ENCODE measurements at places on chromosomes 5 and 9.
A peak's percentile ranks its signal among the peaks of the same experiment; 100 is the strongest.

- no peak for DNase-seq
Measured at GRCh38 chr5:60836131-60836530, 7.9 kb downstream of the ELOVL7 start.

DNA sequence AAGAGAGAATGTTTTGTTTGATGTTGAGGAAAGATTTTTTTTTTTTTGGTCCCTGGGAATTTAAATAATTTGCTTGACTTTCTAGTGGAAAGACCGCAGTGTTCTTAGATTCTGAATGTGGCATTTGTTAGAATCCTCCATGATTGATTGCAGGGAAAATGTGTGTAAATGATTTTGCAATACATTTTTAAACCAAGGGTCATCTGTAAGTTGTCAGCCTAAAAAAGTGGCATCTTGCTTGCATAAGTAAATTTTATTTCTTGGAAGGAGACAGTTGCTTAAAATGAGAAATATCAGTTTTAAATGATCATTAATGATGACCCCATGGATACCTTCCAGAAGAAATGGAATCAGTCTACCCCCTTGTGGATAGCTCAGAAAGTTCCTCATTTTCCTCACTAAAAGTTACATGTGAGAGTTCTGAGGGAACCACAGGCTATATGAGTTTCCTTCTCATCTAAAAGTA, 105.1 kb upstream of the SLC25A48 start:
- no peak for DNase-seq

DNA sequence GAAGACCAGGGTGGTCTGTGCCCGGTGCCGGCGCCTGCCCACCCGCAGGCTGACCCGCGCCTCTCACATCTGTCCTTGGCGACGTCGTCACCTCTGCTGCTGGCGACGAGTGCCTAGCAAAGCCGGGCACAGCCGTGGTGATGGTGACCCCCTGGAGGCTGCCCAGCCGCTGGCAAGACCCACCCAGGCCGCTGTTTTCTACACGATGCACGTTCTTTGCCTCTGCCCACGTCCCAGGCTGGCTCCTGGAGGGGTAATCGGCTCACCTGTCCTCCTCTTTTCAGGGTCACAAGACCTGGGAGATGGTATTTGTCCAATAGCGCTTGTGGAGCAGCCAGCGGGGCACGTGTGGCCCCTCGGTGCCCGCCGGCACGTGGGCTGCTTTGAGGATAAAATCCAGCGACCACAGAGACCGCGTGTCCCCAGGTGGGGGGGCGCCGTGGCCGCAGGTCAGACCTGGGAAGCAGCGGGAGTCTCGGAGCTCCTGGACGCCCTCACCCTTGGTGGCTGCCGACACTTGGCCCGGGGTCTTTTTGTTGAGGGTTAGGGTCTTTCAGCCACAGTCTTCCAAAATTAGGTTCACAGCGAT, 29.5 kb downstream of the SLC9A3 start:
- DNase-seq = no peak

DNA sequence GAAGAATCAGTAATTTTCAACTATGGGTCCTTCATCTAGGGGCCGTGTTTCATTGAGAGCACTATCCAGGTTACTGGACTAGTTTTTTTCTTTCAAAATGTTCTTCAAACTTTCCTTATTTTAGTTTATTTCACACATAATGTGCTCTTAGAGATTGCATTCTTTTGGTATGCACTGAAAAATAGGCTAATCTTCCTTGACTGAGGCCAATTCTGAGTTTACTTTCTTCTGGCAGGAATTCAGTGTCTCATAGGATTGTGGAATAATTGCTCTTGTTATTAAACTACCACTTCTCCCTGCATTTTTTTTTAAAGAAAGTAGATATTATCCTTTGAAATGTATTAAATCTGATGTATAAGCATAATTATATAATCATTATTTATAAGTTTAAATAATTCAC, 624.5 kb downstream of the RAB3C start:
- no peak for DNase-seq

- peak; percentile 80 for DNase-seq
Measured at GRCh38 chr5:115296124-115297022, at the start of gene CCDC112. TSS of gene CCDC112 (minus strand) at chr5:115296654. CDS start at chr5:115296543, 111 bp downstream.

GRCh38 chr9:133944746-133945135, 47.4 kb downstream of the VAV2 start:
- DNase-seq = peak; percentile 36

GRCh38 chr5:108543486-108543885, 161.6 kb upstream of the FBXL17 start:
- DNase-seq = no peak

GRCh38 chr5:177496727-177497291, 595 bp downstream of the PDLIM7 start:
- DNase-seq = peak; percentile 95

GRCh38 chr9:121989010-121989409, 104.1 kb downstream of the TTLL11 start:
- DNase-seq = no peak

DNA sequence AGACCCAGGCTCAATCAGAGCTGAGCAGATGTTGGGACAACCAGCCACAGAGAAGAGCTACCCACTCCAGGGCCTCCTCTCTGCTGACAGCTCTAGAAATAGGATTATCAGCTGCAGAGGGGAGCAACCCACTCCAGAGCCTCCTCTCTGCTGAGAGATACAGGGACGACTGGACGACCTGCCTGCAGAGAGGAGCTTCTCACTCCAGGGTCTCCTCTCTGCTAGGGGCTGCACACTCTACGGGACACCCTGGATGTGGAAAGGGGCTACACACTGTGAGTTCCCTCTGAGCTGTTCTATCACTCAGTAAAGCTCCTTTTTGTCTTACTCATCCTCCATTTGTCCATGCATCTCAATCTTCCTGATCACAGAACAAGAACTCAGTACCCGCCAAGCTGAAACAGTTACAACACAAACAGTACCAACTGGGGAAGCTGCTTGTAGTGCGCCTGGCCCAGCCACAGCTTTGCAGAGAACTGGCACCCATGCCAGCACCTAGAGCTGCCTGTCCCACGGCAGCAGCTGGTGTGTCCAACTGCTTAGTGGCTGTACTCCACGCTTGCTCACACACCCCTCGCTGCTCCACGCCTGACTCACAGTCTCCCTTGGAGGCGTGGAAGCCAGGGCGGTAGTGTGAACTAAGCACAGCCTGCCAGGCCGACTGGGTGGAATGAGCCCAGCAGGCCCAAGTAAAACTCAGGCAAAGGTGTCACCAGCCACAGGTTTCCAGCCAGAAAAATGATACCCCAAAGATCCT, 56.8 kb downstream of the PRELID2 start:
- peak; percentile 5 for DNase-seq

- no peak for DNase-seq
Measured at GRCh38 chr5:154784856-154785255, 29.7 kb downstream of the LARP1 start.

DNA sequence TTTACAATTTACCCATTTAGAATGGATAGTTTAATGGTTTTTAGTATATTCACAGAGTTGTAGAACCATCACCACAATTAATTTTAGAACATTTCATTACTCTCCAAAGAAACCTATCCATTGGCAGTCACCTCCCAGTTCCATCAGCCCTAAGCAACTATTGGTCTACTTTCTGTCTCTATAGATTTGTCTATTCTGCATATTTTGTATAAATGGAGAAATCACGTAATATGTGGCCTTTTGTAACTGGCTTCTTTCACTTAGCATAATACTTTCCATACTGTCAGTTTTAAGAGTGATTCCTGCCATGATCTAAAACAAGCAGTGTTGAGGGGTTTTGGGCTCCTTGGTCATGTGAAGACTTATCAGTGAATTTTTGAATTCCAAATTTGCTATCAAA, 12.7 kb downstream of the OCLN start:
- no peak for DNase-seq

DNA sequence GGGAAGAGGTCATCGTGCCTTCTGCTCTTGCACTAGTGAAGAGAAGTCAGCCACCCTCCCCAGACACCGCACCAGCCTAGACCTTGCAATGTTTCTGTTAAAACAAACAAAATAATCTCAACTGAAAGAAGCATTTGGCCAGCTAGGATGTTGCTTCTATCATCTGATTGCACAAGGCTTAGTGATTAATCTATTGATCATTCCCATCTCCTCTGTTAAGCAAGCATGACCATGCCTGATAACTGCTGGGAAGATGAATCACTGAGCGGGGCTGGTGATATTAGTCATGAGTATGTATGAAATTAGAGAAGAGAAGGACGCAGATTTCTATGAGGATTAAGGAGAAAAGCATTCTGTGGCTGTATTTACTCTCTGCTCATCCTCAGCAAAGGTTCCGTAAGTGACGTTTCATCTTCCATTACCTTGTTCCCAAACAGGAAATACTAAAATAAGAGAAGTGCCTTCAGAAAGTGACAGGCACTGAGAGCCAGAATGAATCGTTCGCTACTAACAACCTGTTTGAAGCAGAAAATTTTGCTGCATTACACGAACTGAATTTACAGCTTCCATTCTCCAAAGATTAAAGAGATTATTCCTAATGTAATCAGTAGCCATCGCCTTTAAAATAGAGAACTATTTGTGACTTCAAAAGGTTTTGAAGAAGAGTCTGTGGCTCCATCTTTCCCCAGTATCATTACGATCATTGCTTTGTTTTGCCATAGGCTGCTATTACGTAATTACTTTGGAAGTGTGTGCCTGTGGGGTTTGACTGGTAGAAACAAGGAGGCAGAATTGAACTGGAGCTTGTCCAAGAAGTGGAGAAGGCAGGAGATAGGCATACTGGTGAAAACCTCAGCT, 219.1 kb downstream of the MED10 start:
- peak; percentile 96 for DNase-seq

DNA sequence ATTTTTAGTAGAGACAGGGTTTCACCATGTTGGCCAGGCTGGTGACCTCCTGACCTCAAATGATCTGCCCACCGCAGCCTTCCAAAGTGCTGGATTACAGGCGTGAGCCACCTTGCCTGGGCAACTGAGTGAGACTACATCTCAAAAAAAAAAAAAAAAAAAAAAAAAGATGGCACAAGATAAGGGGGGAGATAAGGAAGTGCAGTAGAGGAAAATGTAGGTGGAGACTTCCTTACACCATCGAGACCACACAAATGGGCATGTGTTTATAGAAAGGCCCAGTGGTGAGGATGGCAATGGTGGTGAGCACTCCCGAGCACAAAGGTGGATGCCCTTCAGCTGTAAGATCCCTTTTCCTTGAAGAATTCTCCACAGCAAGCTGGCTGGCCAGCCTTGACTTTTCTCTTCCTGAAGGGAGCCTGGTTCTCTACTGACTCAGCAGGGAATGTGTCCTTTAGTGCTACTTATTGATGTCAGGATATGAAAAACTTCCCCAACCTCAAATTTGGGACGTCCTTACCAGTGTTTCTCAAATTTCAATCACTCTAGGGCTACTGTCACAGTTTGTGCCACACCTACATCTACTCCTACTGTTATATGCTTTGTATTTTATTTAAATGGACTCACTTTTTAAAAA, 28.2 kb downstream of the ERGIC1 start:
- DNase-seq = no peak

DNA sequence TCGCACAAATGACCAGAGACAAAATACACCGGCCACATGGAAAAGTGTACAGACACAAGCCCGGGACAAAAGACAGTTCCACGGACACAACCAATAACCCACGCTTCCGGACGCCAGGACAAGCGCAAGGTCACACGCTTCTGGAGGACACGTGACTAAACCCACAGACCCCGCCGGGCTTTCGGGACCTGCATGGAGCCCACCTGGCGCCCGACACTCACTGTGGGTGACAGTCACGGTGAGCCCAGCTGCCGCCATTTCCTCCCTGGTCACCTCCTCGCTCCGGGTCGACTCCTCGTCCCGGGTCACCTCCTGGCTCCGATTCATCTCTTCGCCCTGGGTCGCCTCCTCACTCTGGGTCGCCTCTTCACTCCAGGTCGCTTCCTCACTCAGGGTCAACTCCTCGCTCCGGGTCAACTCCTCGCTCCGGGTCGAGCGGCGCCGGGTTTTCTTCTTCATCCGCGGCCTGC, 470 bp downstream of the BAG1 start:
- peak; percentile 39 for DNase-seq

DNA sequence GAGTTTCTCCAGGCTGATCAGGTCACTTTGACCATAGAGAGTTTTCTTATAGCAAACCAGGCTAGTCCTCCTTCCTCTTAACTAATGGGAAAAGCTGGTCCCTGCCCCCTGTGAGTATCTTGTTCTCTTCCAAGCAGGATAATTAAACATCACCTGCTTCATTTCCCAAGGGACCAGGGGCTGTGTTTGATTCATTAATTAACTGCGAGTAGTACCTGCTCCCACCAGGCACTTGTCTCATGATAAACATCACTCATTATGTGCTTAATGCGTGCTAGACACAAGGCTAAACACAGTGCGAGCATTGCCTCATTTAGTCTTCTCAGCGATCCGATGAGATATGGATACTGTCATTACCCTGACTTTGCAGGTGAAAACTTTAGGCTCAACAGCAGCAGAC, 1.7 kb upstream of the FAM163B start:
- DNase-seq = no peak

DNA sequence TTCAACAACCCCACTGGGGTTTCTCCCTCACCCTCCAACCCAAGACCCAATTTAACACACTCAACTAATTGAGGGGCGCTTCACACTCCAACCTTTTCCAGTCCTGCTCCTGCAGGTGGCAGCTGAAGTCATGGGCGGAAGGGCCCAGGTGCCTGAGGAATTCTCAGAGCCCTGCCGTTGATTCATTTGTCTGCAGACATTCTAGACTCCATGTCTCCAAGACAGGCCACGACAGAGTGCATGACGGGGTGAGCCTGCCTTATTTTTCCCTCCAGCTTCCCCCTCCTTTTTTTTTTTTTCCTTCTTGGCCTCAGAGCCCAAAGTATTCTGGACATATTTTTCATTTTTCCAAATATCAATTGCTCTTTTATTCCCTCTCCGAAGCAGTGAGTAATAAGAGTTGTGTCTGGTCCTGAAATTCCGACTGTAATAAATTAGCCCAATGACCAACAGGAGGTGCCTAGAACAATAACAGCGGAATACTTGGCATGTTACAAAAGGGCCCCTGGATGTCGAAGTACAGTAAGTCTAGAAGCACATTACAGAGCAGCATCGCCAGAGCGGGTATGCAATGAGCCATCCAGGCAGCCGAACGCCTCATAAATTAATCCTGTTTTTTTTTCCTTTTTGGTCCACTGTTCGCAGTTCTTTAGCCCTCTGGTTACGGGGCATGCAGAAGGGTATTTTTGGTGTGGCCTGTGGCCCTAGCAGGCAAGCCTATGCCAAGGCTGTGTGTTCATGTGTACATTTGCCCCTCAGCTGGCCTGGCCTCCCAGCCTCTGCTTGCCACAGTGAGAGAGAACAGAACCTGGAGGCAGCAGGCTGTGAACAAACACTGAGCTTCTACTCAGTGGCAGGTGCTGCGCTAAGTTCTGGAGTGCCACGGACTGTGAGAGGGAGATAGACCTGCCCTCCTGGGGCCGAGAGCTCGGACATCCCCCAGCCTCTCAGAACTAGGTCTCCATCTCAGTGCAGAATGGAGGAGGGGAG, 8.6 kb upstream of the SMIM23 start:
- DNase-seq = no peak

- DNase-seq = no peak
Measured at GRCh38 chr9:37430841-37431597, 8.5 kb downstream of the GRHPR start.

GRCh38 chr5:32147959-32148358, 26.2 kb downstream of the GOLPH3 start:
- no peak for DNase-seq

GRCh38 chr5:114363837-114364236, 2.0 kb downstream of the KCNN2 start:
- no peak for DNase-seq
